Stimulated activated CD4-positive, alpha-beta T cell treated with anti-CD3 and anti-CD28 coated beads, Interleukin-1b, Interleukin-23, amount 100 ng/mL, for 4 hours (primary cell): ENCODE measurements at places on chromosomes 1 and 21.

- DNase-seq, result peak; percentile 21
Observed at GRCh38 chr1:93908394-93909145, 660 bp downstream of the GCLM start.

- no peak for DNase-seq
Observed at GRCh38 chr1:42317308-42317707, 17.7 kb downstream of the FOXJ3 start.

DNA sequence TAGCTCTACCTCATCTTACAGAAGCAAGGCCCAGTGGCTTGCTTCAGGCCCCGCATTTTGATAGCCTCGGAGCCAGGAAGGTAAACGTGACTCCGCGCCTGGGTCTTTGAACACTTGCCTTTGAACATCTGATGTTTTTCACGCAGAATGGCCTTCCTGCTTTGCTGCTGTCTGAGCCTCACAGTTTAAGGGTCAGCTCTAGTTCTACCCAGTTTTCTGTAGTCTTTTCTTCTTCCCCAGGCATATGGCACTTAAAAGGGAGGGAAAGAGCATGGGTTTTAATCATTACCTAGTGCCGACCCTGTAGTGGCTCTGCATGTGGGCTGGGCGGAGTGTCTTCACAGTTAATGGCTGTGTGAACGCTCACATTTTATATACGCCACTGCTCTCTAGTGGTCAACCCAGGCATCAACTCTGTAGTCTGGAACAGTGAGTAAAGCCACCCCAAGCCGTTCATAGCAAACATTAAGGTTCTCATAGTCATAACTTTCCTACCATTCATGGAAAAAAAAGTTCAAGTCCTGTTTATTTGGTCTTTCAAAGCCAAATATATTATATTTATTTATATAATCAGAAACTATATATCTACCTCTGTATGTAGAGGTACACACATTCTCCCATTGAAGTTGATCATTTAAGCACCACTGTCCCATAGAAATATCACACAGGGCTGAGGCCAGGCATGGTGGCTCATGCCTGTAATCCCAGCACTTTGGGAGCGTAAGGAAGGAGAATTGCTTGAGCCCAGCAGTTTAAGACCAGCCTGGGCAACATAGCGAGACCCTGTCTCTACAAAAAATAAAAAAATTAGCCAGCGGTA, 78.1 kb downstream of the IER5 start:
- peak; percentile 42 for DNase-seq

DNA sequence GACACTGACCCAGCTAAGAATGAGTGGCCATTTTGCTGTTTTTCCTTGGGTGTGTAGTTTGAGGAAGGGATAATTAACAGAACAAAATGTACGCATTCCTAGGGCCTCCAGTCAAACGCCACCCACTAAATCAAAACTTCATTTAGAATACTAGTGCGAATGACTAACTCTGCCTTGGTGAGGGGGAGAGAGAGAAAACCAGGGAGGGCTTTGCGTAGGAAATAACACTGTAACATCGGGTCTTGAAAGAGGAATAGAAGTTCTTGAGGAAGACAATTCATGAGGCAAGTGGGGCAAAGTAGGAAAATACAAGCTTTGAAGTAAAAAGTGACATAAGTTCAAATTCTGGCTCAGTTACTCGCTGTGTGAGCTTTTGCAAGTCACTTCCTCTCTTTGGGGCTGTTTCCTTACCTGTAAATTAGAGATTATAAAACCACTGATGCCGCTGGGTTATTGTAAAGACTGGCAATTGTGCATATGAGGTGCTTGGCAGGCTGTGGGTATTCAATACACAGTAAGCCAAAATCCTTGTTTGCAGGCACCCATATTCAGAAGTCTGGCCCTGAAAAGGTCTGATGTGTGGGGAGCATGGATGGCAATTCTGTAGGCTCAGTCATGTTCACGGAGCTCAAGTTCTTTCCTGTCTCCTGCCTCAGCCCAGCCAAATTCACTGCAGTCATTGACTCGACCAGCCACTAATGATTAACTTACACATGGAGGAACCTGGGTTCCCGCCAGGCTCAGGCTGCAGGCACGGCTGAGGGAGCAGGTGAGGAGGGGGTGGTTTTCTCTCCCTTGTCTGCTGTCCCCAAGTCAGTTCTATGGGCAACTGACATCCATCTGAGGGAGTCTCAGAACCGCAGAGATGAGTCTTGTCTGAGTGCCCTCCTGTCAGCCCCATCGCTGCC, 140.3 kb upstream of the CSF3R start:
- DNase-seq, result no peak

GRCh38 chr1:6462412-6463119, 3.4 kb downstream of the TNFRSF25 start:
- no peak for DNase-seq

- DNase-seq, result peak; percentile 63
Observed at GRCh38 chr1:155989242-155990004, 11.1 kb upstream of the ARHGEF2 start.

DNA sequence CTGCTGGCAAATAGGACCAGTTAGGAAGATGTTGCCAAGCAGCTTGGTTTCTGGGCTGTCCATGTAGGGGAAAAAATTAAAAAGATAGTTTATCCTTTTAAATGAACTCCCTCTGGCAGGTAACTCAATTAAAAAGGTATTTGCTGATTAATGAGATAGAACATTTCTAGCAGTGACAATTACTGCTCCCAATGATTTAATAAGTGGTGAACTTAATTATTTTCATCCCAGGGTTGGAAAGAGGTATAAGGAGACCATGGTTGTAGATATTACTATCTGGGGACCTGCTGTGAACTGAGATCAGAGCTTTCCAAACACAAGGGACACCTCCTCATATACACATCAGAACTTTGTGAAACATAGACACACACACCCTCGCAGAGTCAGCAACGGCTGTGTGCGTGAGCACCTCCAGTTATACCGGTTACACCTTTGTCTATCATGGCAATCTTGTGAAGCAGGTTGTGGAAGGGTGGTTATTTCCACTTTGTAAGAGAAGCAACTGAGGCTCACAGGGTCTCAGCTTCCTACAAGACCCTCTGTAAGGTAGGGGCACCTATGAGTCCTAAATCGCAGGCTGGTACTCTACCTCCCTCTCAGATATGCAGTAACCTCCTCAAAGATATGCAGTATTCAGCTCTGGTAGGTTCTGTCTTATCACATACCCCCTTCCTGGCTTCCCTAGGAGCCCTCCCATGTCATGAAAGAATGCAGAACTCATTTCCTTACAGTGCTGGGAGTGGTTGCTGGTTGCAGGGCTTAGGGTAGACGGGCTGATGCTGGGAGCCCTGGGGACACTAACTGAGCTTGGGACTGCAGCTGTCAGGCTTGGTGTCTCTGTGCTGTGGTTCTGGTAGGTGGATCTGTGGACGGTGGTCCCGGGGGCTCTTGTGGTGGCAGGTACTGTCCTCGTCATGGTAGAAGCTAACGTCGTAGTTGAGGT, 18.5 kb upstream of the MAGOH start:
- DNase-seq, result no peak

DNA sequence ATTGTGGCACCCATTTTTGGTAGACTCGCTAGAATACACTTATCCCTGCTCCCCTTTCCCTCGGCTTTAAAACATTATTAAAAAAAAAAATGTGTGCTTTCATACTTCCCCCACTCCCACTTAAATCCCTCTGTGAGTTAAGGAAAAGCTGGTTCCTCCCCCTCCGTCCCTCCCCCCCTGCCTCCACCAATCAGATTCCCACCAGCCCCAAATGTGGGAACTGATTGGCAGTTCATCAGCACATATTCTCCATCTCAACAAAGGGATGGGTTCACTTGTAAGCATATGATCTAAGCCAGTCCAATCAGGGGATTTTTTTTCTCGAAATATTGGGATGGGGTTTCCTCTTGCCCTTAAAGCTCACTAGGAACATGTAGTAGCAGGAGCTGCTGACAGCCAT, 10.8 kb upstream of the FYB2 start:
- no peak for DNase-seq

GRCh38 chr1:24932725-24933294, 2.7 kb upstream of the RUNX3 start:
- DNase-seq, result no peak

DNA sequence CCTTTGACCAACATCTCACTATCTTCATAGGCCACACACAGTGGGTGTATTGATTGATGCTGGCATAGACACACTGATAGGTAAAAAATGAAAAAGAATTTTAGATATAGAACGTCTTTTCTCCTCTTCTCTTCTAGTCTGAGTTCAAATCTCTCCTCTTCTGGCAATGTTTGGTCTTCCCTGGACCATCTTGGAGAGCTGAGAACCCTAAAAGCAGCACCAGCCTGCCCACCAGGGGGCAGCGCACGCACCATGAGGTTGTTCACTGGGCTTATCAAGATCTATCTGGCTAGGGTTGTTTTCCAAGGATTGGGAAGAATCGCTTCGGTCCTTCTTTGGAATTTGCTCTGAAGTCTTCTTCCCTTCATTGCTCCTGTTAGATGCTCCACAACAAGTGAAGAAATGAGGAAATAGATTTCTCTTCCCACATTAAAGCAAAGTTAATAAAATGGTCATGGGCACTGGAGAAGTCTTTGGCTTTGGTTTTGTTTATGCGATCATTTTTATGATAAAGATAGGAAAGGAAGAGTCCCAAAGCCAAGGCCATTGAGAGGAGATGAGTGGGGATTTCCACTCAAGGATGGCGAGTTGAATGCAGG, 104.0 kb upstream of the OLIG2 start:
- DNase-seq, result peak; percentile 21

- peak; percentile 32 for DNase-seq
Observed at GRCh38 chr1:180632326-180633056, 669 bp downstream of the XPR1 start.

GRCh38 chr1:9413071-9413876, 120.6 kb downstream of the SPSB1 start:
- peak; percentile 41 for DNase-seq

GRCh38 chr1:86288586-86289147, 107.5 kb downstream of the ODF2L start:
- DNase-seq, result no peak

DNA sequence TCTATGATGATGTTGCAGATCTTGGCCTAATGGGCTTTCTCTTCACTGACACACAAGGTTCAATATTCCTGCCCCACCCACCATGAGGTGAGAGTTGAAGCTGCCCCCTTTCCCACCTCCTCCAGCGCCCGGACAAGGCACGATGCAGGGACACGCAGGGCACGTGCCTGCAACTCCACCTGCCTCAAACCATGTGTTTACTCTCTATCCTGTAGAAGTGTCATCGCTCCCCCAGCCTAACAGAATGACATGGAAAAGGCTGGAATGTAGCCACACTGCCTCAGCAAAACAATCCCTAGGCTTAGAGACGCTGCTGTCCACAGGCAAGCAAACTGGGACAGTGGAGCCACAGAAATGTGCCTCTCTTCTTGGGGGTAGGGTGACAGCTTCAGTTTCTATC, 92.9 kb upstream of the SOD1 start:
- DNase-seq, result no peak

- DNase-seq, result no peak
Observed at GRCh38 chr1:176579087-176579486, 116.1 kb downstream of the PAPPA2 start.

DNA sequence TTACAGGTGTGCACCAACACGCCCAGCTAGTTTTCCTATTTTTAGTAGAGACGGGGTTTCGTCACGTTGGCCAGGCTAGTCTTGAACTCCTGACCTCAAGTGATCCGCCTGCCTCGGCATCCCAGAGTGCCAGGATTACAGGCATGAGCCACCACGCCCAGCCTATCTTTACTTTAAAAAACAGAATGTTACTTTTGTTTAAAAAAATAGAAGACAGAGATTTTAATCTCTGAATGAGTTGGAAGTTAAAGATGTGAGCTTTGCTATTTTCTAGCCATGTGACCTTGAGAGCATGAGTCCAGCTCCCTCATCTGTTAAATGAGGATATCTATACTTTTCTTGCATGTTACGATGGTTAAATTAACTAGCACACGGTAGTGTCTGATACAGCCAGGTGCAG, 3.9 kb upstream of the PUM1 start:
- no peak for DNase-seq

DNA sequence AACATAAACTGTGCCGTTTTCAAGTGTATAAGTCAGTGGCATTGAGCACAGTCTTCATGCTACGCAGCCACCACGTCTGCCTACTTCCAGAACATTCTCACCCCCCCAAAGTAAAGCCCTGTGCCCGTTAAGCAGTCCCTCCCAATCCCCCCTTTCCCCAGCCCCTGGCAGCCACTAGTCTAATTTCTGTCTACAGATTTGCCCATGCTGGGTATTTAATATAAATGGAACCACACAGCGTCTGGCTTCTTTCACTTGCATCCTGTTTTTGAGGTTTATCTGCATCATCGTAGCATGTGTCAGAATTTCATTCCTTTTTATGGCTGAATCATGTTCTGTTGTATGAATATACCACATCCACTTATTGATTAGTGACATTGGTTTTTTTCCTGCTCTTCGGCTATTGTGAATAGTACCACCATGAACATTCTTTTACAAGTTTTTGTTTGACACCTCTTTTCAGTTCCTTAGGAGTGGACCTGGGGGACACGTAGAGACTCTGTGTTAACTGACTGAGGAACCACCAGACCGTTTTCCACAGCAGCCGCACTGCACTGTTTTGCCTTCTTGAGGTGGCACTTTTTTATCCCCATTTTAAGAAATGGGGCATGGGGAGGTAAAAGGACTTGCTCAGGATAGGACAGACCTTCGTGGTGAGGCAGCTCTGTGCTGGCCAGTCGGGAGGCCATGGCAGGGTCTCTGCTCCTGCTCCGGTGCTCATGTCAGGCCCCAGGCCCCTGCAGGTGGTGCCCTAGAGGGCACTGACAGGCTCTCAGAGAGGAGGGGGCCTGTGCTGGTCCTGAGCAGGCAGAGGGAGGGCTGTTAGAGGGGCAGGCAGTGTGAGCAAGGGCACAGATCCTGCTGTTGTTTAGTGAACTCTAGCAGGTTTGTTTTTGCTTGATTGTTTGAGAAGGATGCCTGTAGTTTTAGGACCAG, 123.8 kb downstream of the PCBP3 start:
- no peak for DNase-seq

DNA sequence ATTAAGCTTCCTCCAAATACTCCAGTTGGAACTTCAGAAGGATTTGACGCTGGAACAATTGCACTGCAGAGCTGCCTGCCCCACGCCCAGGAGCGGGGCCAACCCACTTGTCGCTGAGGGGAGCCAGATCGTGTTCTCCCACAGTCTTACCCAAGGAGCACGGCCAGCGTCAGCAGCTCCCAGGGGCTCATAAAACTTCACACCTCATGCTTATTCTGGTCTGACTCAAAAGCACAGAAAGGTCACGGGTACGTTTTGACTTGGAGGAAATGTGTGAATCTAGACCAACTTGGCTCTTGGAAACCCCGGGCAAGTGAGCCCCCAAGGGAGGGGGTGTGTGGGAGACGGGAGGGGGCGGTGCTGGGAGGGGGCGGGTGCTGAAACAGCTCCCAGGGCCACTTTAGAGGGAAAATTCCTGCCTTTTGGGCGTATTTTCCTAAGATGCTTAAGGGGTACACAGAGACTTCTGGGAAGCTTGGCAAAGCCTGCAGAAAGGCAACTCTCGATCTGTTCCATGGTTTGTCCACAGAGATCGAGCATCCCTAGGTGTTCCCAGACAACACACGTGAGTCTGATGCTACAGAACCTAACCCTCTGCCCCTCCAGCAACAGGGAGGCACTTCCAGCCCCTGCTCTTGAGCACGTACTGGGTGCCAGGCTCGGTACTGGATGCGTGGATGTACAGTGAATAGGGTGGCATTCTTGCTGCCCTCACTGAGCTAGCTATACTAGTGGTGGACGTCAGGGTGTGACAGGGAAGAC, 98.9 kb downstream of the DHRS3 start:
- no peak for DNase-seq
